CD4-positive, alpha-beta T cell treated with Interleukin-10 for 1 hour (primary cell): ENCODE measurements at places on chromosomes 3 and 15.

DNA sequence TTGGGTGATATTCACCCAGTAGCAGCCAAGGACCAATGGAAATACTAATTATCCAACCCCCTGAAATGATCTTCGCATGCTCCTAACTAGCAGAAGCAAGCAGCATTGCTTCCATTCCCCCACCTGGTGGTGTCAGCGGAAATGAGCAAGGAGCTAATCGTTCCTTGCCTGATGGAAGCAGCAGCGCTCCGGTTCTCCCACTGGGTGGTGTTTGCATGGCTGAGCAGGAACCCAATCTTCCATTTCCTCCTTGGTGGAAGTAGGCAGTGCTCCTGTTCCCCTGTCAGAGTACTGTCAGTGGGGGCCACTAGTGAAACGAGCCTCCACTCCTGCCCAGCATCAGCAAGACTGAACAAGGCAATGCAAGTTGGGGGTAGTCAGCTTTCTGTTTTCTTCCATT lies 311.5 kb downstream of the CACNA2D3 start:
- no peak for DNase-seq

GRCh38 chr3:172388412-172389078 lies 59.7 kb downstream of the GHSR start:
- no peak for DNase-seq

DNA sequence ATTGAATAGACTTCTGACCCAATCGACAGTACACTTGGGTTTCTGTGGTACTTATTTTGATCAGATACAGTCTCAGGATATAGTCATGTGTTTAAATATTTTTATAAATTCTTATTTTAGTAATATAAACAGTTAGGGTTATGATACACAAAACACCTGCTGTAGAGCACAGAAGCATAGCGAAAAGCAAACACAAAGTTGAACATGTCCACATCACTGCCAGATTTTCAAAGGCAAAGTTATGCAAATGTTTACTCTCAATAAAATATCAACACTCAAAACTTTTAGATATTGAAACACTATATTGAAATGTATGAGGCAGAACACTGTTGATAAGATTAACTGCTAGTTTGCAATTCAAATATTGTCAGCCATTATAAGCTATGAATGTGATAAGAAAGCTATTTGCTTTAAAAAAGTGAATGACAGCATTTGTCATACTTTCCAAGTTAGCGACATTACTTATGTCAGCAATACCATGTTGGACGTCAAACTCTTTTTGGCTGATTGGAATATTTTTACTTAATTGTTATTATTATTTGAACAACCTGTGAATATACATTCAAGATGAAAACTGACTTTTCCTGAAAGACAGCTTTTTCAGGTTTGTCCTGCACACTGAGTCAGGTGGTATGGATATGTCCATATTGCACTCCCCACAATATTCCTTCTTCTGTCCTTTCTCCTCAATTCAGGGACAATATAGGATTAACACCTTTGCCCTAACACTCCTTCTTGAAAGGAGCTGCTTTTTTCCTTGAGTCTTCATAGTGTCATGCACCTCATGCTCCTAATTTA lies 367.1 kb downstream of the EPHA3 start:
- no peak for DNase-seq

DNA sequence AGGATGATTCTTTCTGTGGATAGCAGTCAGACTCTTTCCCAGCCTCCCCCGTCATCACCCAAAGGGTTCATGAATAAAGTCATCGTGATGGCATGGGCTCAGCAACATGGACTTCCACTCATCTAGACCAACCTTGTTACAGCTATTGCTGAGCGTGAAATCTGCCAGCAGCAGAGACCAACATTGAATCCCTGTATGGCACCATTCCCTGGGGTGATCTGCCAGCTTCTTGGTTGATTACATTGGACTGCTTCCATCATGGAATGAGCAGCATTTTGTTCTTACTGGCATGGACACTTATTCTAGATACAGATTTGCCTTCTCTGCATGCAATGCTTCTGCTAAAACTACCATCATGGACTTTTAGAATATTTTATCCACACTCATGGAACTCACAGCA lies 195.6 kb upstream of the AZI2 start:
- no peak for DNase-seq

GRCh38 chr3:149000206-149000745 lies 8.9 kb downstream of the GYG1 start:
- no peak for DNase-seq

GRCh38 chr3:183884097-183884426 lies 618 bp downstream of the PARL start:
- DNase-seq = no peak

DNA sequence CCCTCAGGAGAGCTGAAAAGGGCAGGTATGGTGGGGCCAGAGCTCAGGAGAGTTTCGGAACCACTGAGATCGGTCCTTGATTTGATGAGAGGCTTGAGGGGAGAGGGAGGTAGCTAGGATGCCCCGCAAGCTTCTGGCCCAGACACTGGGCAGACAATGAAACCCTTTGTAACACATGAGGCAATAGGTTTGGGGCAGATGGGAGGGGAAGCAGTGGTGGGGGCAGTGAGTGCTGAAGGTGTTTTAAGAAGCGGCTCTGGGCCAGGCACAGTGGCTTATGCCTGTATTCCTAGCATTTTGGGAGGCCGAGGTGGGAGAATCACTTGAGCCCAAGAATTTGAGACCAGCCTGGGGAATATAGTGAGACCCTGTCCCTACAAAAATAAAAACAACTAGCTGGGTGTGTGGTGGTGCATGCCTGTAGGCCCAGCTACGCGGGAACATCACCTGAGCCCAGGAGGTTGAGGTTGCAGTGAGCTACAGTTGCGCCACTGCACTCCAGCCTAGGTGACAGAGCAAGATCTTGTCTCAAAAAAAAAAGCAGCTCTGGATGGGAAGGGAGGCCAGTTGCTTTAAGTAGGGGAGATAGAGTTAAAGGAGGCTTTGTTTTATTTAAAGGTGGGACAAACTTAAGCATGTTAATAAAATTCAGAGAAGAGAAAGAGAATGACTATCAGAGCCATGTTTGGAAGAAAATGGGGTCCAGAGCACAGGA lies 9.6 kb upstream of the SNX22 start:
- no peak for DNase-seq

DNA sequence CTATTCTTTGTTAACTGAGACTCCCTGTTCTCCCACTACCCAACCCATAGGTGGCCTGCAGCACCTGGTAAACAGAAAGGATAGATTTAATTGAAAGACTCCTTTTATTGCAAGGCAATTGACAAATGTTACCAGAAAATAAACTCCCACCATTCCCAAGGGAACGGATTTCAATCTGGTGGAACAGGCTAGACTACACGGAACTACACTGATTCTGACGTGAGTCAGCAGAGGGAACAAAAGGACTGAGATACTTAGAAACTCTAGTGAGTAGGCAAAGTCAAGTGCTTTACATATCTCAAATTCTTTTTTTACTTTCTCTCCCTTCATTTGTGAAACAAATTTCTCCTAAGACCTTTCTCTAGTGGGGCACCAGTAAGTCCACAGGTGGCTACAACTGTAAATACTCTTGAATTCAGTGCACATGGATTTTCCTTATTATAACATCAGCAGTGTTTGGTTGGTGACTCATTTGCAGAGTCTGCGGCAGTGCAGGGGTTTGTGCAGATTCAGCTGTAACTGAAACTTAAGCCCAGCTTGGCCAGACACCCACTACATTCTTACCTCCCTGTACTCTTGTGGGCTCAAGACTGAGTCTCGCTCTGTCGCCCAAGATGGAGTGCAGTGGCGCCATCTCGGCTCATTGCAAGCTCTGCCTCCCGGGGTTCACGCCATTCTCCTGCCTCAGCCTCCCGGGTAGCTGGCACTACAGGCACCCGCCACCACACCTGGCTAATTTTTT lies 34.3 kb upstream of the PLSCR2 start:
- DNase-seq = no peak

DNA sequence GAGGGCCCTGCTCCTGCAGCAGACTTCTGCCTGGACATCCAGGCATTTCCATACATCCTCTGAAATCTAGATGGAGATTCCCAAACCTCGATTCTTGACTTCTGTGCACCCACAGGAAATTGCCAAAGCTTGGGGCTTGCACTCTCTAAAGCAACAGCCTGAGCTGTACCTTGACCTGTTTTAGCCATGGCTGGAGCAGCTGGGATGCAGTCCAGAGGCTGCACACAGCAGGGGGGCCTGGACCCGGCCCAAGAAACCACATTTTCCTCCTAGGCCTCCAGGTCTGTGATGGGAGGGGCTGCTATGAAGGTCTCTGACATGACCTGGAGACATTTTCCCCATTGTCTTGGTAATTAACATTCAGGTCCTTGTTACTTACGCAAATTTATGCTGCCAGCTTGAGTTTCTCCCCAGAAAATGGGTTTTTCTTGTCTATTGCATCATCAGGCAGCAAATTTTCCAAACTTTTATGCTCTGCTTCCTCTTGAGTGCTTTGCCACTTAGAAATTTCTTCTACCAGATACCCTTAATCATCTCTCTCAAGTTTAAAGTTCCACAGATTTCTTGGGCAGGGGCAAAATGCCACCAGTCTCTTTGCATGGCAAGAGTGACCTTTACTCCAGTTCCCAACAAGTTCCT lies 11.8 kb upstream of the MYO5A start:
- DNase-seq = no peak

- no peak for DNase-seq
Observed at GRCh38 chr3:127589600-127590281, 792 bp downstream of the TPRA1 start.

- DNase-seq = no peak
Observed at GRCh38 chr15:54206586-54207321, 228.5 kb downstream of the UNC13C start.

DNA sequence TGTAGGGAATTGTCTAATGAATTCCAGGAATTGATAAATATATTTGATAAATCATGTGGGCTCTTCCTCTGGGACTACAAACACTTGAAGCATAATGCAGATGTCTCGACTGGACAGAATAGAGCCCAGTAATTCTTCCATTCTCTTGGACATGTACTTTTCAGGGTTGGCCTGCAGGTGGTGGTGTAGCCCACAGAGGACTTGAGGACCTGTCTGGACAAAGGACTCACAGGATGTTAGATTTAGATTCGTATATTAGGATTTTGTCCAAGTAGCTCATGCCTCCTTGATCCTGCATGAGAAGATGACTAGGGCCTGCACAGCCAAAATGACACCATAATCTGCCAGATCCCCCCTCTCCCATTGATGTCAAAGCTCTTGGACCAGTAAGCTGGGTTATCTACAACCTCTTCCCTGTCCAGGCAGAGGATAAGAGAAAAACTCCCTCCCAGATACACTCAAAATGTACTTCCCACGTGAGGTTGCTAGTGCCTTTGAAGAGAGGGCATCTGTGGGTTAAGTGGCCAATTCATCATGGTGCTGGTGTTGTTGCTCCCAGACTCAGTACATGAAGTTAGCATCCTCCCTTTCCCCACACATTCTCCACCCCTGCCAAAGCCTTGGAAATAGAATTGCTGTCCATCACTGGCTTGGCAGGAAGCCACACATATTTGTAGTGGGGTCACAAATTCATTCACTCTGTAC lies 88.6 kb upstream of the ZNF280D start:
- peak; percentile 61 for DNase-seq

DNA sequence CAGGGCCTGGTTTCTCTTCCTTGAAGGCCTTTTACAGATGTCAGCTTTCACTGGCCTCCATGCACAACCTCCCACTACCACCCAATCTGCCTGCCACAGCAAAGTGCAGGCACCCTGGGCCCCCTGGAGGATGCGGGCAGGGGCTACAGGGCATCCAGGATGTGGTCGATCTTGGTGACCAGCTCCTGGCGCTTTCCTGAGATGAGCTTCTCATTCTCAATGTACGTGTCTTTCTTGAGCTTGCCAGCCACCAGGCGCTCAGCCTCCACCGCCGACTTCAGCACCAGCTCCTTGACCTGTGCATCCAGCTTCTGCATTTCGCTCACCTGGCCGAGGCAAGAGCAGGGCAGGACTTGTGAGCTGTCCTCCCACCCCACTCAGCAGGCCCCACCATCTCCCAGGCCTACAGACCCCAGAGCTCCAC lies 30.3 kb downstream of the RPN1 start:
- no peak for DNase-seq

DNA sequence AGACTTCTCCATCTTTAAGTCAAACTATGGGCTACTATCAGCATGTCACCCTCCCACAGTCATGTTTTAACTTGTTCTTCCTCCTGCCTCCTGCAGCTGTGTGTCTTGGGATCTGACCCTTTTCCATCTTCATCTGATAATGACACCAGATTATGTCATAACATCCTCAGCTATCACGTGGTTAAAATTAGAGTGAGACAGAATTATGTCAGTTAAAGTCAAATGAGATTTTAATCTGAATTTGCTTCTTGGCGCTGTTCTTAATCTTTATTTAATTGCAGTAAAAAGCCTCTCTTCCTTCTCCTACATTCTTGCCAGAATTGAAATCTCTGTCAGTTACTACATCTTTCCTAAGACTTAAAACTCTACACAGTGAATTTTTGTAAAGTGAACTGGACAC lies 107.2 kb downstream of the ARPP21 start:
- no peak for DNase-seq

- DNase-seq = no peak
Observed at GRCh38 chr3:10454907-10455544, 50.4 kb downstream of the ATP2B2 start.

GRCh38 chr3:175518459-175518858 lies 659.3 kb downstream of the NAALADL2 start:
- no peak for DNase-seq

DNA sequence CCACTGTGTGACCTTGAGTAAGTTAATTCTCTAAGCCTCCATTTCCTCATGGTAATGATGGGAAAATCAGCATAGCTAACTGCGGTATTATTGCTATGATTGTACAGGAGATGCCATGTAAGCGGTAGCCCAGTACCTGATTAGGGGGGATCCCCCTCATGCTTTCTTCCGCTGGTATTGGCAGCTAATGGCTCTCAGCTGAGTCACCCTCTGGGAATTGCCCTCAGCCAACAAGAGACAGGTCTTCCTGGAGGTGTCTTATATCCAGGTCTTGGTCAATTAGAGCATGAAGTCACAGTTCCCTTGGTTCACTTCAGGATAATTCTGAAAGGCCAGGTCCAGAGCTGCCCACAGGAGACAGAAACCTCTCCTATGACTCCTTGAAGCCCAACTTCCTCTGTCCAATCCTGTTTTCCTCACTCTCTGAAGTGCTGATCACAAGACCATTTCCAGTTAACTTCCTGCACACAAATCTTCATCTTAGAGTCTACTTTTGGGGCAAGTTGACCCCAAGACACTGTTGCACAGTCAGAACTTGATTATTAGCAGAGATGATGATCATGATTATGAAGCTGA lies 724.7 kb upstream of the ZNF385D start:
- DNase-seq = no peak

GRCh38 chr3:108202834-108203233 lies 19.4 kb downstream of the IFT57 start:
- no peak for DNase-seq

DNA sequence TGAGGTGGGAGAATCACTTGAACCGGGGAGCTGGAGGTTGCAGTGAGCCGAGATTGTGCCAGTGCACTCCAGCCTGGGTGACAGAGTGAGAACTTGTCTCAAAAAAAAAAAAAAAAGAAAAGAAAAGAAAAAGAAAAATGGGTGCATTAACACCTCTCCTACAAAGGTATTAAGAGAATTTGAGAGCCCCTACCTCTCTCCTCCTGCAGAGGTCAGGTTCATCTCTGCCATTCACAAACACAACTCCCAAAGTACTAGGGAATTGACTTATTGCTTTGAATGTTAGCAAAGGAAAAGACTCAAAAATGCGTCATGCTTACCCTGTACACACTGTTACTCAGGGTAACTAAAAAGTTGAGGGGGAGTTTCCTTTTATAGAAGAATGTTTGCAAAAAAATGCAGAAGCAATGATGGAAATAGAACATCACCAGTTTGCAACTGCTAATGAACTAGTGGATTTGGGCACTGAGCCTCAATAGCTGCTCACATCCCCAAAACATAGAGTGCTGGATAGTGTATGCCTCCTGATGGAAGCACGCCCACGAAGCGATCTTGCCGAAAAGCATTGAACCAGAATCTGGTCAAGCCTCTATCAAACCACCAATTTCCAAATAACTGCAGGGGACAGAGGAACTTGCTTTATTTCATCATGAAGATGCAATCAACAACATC lies 15.5 kb upstream of the LYZL4 start:
- no peak for DNase-seq
